Ovary (tissue), 10 donors: ENCODE measurements at places on chromosomes 2 and 18. TPM values are rescaled to one million over a fixed set of nuclear protein-coding genes. Genes with fewer than 3 reads are reported as not detected.
A peak's percentile ranks its signal among the peaks of the same experiment; 100 is the strongest.

DNA sequence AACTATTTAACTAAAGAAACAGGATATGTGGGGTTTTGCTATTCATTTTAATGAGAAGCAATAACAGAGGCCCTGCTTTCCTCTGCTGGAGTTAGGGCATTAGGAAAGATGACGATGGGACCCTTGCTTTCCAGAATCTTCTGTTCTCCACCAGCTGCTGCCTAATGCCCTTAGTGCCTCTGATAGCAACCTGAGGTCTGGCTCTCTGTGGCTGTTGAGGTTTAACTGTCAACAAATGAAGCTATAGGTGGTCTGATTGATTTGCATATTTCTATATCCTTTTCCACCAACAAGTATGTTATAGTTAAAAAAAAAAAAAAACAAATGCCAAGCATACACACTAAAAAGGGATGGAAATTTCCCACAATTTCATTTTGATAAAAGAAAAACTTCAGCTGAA, 115.1 kb upstream of the NCK2 start:
- no peak overlapping the region for H3K4me3 ChIP-seq
- DNase-seq, result no peak
- no peak overlapping the region for H3K27ac ChIP-seq
- no peaks in the 10 kb centered on the region for H3K4me1 ChIP-seq

- DNase-seq, result no peak
- no peaks in the 10 kb centered on the region for H3K36me3 ChIP-seq
- no peaks in the 10 kb centered on the region for H3K4me1 ChIP-seq
- no peaks in the 10 kb centered on the region for H3K27me3 ChIP-seq
Observed at GRCh38 chr2:218130822-218131221, 5.0 kb downstream of the CXCR2 start.

- no peak overlapping the region for H3K4me3 ChIP-seq
- no peaks in the 10 kb centered on the region for H3K27me3 ChIP-seq
- no peaks in the 10 kb centered on the region for H3K36me3 ChIP-seq
- H3K27ac ChIP-seq, result no peak overlapping the region
Observed at GRCh38 chr2:241720099-241720498, 14.3 kb upstream of the D2HGDH start.

GRCh38 chr18:10724666-10725065, 198.8 kb downstream of the NAPG start:
- H3K4me3 ChIP-seq, result no peak overlapping the region
- no peaks in the 10 kb centered on the region for H3K36me3 ChIP-seq
- DNase-seq, result no peak

GRCh38 chr18:63292831-63293683, 26.5 kb downstream of the BCL2 start:
- peak; percentile 53 for DNase-seq
- H3K4me1 ChIP-seq, result peaks cover 38% of the 10 kb centered on the region
- no peak overlapping the region for H3K4me3 ChIP-seq

GRHL1 gene
- total RNA-seq, result 0.18 TPM

ARL6IP6 gene
- total RNA-seq, result 22.9 TPM

KIAA2012 gene
- total RNA-seq, result 5.2 TPM

CYTIP gene
- 3.0 TPM for total RNA-seq

COPS8 gene
- total RNA-seq, result 66.3 TPM

CCDC142 gene
- 23.4 TPM for total RNA-seq

AGFG1 gene
- 52.2 TPM for total RNA-seq
